ENCODE measurements at places on chromosomes 3 and 15. TPM values are rescaled to one million over a fixed set of nuclear protein-coding genes. Genes with fewer than 3 reads are reported as not detected.

DNA sequence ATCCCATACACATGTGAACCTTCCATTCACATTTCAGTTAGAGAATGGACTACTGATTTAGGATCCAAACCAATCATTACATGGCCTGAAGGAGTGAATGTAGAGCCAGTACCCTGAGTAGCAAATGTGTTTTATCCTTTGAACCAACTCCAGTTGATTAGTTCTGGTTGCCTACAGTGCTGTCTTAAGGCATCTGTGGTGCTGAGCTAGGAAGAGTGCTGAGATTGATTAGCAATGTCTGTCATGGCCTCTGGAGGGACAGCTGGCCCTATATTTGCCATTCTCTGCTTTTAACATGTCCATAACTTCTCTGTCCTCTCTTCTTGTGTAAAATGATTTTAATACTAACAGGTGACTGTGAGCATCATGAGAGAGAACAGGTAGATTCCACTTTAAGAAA lies 11.1 kb downstream of the LRTM1 start:
- no peak for DNase-seq

The GOLGA6L4 gene
- total RNA-seq = 3.8 TPM

- DNase-seq = no peak
Measured at GRCh38 chr15:85607842-85608241, 186.9 kb downstream of the KLHL25 start.

The ACTL6A gene
- 117 TPM for total RNA-seq

DNA sequence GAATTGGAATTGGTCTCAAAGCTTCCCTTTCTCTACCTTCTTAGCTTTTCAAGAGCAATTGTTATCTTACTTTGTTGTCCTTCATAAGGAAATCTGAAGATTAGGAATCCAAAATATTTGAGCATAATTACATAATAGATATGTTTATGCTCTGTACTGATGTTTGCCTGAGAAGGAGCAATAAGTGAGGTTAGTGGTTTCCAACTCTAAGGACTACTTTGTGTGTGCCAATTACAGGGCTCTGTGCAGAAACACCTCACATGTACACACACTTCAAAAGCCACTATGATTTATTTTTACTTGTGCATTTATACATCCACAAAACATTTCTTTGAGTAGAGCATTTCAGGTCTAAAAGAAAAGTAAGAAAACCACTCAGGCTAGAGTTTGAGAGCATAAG lies 49.9 kb downstream of the MME start:
- DNase-seq = no peak

DNA sequence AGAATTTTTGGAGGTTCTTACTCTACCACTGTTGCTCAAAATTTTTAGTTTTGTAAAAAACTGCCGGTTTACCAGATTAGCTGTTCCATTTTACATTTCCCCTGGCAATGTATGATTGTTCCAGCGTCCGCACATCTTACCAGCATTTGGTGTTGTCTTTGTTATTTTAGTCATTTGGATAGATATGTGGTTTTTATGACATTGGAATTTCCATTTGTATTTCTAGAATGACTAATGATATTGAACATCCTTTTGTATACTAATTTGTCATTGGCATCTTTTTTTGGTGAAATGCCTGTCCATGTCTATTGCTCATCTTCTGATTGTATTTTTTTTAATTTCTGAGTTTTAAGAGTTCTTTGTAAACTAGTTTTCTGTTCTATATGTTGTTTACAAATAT lies 28.5 kb downstream of the LRRC28 start:
- DNase-seq = no peak

GRCh38 chr3:47404431-47404876 lies 23.6 kb downstream of the PTPN23 start:
- no peak for DNase-seq

- DNase-seq = peak; percentile 53
Measured at GRCh38 chr3:149239357-149239936, 17.8 kb upstream of the CP start.

GRCh38 chr3:169002689-169003088 lies 660.8 kb downstream of the MECOM start:
- no peak for DNase-seq

DNA sequence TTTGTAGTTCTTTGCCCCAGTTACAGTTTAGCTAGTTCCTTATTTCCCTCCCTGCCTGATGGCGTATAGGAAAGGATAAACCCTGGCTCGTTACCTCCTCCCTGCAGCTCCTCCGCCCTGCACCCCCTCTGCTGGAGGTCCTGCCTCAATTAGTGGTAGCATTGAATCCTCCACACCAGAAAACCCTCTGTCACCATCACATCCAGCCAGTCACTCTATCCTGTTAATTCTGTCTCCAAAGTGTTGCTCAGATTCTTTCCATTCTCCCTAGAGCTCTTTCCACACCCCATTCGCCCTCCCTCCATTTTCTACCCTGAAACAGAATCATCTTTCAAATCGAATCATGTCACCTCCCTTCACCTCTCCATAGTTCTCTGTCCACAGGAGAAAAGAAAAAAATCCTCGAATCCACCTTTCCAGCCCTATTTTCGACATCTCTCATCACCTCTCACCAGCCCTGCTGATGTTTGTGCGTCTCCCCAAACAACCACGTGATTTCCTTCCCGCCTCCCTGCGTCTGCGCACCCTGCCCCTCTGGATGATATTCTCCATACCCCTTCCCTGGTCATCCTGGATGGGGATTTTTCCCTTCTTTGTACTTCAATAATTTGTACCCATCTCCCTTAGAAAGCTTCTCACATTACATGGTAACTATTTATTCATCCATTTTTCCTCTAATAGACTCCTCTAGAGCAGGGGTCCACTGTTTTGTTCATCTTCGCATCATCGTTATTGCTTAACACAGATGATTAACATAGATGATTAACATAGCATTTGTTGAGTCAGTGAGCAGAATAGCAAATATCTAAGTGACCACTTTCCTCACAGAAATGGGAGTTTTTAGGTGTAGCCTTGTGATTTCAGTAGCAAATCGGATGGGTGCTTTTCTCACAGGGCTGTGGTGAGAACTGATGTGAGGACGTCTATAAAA lies 37.1 kb downstream of the MAP3K13 start:
- peak; percentile 19 for DNase-seq

DNA sequence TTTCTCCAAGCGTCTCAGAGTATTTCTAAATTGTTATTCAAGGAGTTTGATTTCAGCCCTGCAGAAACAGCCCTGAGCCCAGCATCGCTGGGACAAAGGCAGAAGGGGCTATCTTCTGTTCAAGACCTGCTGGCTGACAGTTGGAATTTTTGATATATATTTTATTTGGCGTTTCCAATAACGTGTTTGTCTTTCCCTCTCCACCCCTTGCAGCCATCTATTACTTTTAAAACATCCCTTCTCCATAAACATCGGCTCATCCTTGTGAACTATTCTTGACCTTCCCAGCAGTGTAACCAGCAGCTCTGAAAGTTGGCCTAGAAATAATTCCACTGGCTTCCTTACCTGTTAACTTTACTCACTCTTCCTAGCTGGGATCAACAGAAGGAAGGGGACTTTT lies 5.5 kb upstream of the MEIS2 start:
- no peak for DNase-seq

DNA sequence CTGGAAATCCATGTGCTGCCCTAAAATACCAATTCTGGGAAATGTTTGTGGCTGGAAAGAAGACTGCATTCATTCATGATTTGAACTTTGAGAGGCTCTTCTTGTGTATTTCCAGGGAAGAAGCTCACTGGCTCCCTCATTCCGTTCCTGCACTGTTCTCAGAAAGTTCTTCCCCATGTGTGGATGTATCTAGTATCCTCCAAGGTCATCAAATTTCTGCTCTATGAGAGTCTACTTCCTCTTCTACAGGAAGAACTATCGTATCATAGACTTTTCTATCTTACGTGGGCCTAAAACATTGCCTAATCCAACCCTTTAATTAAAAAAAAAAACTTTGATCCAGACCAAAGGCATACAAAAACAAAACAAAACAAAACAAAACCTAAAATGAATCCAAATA lies 2.9 kb downstream of the CCR3 start:
- no peak for DNase-seq

GRCh38 chr15:78429477-78429876 lies 8.5 kb upstream of the IREB2 start:
- DNase-seq = no peak

DNA sequence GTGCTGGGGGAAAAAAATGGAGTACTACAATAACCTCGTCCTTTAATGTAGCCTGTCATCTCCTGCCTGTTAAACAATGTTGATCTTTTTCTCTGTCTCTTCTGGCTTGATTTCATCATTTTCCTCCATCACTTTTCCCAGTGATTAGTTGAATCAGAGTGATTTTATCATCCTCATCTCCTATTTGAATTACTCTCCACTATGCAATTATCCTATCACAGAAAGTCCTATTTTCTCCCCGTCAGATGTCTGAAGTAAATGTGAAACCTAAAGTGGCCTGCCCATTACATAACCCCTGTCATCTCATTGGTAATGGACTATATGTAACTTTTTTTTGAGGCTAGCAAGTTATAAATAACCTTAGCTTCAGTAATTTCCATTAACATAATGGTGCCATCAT lies 201.8 kb downstream of the CACNA2D3 start:
- DNase-seq = no peak

GRCh38 chr3:156171281-156172267 lies 51.2 kb downstream of the KCNAB1 start:
- DNase-seq = no peak

GRCh38 chr3:12799525-12800440 lies 3.3 kb downstream of the CAND2 start:
- no peak for DNase-seq

DNA sequence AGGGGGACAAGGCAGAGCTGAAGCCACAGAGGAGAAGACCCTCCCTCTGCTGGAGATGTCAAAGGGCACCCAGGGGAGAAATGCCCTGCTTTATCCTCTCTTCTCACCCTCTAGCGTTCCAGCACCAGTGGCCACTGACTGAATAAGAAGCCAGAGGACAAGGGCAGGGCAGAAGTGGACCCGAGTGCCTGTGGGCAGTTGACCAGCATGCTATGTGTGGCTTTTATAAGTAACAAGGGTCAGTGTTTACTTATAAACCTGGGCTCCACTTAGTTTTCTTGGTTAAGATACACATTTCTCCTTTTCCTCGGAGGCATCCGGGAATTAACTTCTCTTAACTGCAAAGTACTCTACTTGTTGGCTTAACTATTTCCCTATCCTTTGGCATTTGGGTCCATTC lies 13.3 kb upstream of the HDAC11 start:
- no peak for DNase-seq

The PEX5L gene
- total RNA-seq = 7.0 TPM

GRCh38 chr15:76871930-76872329 lies 33.2 kb downstream of the SCAPER start:
- DNase-seq = no peak

Data from GM23338 (cell line).